ENCODE measurements at places on chromosomes 2 and 18.

- DNase-seq = no peak
These were observed 102.5 kb downstream of the TFCP2L1 start for GRCh38 chr2:121182520-121182919.

DNA sequence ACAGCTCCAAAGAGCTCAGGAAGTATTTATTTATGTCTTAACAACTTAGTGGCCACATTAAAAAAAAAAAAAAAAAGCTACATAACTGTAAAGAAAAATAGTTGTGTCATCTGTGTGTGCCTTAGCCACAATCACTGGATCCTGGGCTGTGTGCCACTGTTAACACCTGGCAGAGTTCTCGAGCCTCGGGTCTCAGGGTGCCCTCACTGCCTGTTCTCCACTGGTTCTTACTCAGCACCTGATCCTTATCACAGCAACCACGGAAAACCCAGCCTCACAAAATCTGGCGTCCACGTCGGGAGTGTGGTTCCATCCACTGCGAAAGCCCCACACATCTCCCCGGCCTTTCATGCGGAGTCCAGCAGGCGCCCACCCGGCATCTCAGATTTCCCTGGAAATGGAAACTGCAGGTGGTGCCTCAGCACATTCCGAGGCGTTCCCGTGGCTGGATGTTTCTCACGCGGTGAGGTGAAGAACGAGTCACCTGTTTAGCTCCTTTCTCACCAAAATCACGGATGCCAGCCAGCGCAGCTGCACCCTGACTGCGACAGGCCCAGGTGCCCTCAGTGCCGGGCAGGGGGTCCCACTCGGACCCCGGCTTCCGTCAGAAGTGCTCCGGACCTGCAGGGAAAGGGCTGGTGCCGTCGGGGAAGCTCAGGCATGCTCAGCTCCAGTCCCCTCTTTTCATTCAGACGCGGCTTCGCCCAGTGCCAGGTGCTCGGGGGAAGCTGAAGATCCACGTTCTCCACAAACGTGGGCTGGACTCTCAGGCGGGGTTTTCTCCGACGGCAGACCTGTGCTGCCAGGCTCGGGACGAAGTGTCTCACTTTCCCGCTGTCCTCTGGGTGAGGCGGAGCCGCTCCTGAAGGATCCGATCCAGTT, 198.7 kb upstream of the SALL3 start:
- no peak for DNase-seq

- DNase-seq = no peak
These were observed 10.4 kb downstream of the FIGLA start for GRCh38 chr2:70779911-70780545.

DNA sequence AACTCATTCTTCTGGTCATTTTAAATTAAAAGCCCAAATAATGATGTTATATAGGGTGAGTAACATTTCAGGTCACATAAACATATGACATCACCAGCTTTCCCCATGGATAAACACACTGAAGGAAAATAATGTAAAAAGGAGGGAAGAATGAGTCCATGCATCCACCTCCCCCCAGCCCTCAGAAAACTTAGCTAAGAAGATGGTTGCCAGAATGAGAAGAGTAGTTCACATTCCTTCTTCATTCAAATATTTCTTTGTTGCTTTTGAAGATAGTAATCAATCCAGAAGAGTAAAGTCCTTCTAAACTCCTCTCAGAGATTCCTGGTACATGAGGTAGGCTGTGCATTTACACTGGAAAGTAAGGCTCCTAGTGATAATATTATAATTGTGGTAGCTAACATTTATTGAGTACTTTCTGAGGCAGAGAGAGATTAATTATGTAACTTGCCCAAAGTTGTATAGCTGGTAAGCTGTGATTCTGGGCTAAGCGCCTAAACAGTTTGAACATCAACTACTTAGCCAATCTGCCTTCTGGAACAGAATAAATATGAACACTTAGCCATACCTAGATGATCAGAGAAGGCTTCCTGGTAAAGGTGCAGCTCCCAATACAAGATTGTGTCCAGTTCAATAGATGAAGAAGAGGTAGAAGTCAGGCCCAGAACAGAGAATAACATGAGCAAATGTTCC, 256.7 kb upstream of the FN1 start:
- DNase-seq = no peak

GRCh38 chr2:176415174-176415895, 146.1 kb downstream of the MTX2 start:
- no peak for DNase-seq
